ENCODE measurements at places on chromosomes 7 and 10.

GRCh38 chr10:62352356-62352970 is 21.7 kb upstream of the ZNF365 start:
- peak; percentile 33 for DNase-seq

- no peak for DNase-seq
Measured at GRCh38 chr7:74284781-74285259, 4.4 kb upstream of the CLIP2 start.

DNA sequence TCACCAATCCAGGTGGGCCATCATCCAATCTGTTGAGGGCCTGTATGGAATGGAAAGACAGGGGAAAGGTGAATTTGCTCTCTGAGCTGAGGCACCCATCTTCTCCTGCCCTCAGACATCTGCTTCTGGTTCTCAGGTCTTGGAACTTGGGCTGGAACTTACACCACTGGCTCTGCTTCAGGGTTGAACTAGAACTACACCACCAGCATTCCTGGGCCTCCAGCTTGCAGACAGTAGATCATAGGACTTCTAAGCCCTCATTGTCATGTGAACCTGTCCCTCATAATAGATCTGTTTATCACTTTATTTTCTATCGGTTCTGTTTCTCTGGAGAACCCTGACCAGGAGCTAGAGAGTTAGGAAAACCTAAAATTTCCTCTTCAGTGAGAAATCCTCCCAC is 233.5 kb downstream of the CREB5 start:
- DNase-seq, result no peak

GRCh38 chr10:58254644-58255043 is 13.1 kb downstream of the IPMK start:
- DNase-seq, result no peak

DNA sequence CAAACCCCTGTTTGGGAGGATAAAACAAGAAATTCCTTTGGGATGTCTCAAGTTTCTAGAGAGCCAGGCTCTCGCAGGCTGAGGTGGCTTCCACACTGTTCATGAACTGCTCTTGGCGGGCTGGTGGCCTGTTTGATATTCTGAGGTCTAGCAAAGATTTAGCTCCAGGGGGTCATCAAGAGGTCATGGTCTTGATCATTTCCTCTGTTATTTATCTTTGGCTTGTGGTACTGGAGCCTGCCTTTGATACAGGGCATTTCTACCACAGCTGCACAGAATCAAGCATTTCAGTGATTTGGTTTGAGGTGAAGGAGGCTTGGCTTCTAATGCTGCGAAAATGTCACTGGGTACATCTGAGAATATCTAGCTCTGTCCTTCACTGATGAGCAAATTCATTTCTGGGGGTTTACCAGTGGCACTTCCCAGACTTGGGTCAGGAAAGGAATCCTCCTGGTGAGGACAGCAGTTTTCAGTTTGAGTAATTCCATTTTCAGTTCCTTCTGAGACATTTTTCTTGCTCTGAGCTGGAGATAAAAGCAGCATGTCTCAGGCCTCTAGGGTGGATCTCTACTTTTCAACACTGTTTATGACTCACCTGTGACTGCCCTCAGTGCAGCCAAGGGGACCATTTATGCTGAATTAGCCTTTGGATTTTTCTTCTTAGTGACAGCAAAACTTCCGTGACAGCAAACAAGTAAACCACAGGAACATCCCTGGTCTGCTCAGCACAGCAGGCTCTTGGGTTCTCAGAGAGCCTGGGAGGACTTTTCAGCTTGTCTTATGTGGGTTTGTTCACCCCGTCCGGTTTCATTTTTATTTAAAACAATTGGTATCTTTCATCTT is 312.0 kb downstream of the RNLS start:
- DNase-seq, result peak; percentile 5

GRCh38 chr10:101565936-101566332 is 22.1 kb downstream of the POLL start:
- no peak for DNase-seq

DNA sequence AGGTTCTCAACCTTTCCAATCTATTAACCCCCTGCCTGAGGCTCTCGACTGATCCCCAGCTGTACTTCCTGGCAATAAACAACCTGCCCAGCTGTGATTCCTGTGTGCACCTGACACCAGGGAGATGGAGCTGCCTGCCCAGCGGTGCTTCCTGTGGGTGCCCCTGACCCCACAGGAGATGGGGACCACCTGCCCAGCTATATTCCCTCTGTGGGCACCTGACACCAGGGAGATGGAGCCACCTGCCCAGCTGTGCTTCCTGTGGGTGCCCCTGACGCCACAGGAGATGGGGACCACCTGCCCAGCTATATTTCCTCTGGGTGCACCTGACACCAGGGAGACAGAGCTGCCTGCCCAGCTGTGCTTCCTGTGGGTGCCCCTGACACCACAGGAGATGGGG is 184.0 kb downstream of the DIP2C start:
- no peak for DNase-seq

DNA sequence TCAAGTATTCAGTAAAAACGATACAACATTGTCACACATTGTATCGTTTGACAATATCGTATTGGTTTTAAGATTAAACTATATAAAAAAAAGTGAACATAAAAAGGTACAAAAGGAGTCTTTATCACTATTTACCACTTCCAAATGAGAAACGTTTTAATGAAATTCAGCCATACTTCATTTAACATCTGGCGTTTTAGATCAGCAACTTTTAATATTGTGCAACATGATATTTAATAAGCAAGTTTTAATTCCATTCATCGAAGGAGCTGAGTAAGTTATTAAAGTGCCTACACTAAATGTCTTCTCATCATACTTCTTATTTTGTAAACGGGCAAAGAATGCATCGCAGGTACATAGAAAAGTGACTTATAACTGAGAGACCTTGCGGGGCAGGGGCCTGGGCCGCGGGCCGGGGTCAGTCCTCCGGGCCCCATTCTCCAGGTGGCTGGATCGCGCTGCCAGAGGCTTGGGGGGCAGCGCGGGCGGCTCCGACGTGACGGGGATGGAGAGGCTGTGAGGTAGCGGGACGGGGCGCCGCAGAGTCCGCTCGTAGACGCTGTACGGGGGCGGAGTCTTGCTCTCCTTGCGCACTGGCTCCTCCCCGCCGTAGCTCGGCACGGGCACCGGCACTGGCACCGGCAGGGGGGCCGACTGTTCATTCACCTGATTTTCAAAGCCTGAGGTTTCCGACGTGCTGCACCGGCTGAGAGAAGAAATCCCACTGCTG is 165.8 kb upstream of the IMMP2L start:
- no peak for DNase-seq

GRCh38 chr10:5977471-5978229 is at the start of gene IL15RA:
TSS of gene IL15RA (minus strand) at chr10:5977543. CDS start at chr10:5977492, 51 bp downstream.
- peak; percentile 92 for DNase-seq

GRCh38 chr10:77392851-77393250 is 244.8 kb downstream of the KCNMA1 start:
- DNase-seq, result no peak

DNA sequence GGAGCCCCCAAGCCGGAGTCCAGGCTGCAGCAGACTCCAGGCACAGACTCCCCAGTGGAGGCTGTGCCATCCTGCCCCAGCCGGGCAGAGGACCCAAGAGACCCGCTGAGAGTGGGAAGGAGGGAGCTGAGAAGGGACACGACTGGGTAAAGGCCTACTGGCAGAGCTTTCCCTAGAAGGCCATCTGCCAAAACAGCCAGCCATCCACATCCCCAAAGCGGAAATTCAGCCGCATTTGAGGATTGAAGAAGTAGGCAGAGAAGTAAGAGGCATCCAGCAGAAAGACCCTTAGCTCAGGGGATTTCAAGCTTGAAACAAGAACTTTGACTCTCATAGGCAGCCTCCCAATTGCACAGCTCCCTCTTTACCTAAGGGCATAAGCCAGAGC is 857 bp downstream of the CPXM2 start:
- no peak for DNase-seq

DNA sequence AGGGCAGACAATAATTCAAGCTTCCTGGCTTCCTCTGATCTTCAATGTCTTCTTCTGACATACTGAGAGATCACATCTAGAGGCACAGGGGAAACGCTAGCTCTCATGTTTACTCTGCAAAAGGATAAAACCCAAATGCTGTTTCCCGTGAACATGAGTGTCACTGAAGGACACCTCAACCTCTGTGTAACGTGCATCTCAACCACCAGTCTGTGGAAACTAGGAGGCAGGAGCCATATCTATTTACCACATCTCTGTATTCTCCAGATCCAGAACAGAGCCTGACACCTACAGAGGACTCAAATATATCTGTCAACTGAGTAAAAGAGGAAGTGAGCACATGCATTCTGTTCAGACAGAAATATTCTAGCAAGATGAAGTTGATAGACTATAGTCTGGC is 140.3 kb upstream of the TARP start:
- no peak for DNase-seq

GRCh38 chr7:134365341-134366054 is 48.8 kb upstream of the SLC35B4 start:
- DNase-seq, result no peak

GRCh38 chr10:60614363-60614762 is 163.9 kb upstream of the CDK1 start:
- no peak for DNase-seq

DNA sequence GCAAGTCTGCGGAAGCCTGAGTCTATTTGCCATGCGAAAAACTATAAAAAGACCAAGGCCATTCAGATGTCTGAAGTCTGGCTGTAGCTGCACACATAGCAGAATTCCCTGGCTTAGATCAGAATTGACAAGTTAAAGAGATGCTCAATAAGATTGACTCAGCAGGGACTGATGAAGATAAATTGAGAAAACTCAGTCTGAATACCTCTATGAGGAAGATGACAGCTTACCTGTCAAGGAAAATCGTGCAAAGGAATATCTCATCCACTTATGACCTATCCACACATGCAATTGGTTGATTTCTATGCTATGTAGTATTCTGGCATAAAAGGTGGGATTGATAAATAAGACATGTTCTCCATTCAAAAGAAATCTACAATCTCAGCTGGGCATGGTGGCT is 288.6 kb downstream of the BAMBI start:
- DNase-seq, result no peak

DNA sequence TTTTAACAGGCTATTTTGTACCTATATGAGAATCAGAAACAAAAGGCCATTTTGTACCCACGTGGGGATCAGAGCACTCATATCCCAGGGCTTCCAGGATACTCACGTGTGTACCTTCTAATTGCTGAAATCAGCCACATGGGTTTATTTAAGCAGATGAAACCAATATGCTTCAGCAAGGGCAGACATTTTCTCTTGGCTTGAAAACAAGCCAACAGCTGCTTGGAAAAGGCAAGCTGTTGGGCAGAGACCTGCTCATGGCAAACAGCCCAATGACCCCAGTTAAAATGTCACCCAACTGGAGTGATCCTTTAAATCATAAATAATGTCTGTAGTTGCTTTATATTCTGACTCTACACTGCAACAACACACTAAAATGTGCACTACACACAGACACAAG is 26.5 kb upstream of the TOMM7 start:
- no peak for DNase-seq

DNA sequence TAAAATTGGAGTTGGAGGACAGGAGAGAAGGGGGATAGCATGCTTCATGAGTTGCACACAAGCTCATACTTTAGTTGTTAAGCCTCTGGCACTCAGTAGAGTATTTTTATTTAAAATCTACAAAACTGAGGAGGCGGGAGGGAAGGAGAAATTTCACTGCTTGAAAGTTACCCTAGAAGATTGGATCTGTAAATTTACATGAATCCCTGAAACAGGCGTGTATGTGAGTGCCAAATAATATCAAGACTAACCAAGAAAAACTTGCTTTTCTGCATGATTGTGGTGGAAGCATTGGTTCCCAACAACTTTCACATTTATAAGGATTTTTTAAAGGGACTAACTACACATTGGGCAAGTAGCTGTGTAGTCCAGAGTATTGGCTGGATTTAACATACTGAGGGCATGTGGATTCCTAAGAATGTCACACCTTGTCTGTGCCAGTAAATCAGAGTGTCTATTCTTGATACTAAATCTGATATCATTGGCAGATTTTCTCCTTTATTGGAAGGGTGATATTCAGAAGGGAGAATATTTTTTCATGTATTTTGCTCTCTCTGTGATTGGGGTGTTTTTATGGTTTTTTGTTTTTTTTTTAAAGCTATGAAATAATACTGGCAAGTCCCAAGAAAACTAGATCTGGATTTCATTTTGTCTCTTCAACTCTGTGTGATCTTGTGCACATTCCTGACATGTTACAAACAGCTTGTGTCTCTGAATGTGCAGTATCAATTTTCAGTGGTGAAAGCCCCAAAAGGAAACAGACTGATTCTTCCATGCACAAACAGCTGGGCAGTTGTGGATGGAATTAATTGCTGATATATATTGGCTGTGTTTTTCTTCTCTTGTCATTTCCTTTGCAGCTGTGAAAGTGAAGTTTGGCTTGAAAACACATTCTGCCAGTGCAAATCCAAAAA is 67.2 kb downstream of the ADD3 start:
- no peak for DNase-seq

- DNase-seq, result no peak
Measured at GRCh38 chr10:71059054-71059818, 153.1 kb upstream of the UNC5B start.

DNA sequence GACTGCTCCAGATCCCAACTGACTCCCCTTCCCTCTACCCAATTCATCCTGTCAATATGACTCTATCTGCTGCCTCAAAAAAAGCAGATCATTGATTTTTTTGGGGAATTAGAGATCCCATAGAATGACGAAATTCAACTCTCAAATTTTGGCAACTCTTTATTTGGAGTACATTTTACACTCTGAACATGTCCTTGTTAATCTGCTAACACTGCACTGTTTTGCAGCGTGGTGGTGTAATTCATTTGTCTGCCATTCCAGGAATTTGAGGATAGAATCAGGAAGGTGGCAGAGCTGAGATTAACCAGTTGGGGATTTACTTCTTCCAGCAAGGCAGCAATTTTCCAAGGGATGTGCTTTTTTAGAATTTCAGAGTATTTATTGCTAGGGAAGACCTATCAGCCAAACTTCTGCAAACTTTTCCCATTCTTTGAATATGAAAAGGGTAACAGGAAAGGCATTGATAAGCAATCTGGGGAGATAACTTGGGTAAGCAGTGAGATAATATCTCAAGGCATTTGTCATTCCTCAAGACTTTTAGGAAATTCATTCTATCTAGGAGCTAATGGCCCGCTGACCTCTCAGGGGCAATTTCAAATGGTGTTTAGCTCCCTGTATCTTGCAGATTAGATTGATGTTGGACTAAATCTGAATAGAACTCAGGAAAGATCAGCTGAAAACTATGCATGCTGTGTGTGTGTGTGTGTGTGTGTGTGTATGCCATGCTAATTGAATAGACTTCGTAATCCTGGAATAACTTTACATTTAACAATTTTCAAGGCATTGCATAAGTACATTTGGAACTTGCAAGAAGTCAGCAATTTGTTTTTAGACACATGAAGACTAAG is 9.7 kb downstream of the BAMBI start:
- no peak for DNase-seq

DNA sequence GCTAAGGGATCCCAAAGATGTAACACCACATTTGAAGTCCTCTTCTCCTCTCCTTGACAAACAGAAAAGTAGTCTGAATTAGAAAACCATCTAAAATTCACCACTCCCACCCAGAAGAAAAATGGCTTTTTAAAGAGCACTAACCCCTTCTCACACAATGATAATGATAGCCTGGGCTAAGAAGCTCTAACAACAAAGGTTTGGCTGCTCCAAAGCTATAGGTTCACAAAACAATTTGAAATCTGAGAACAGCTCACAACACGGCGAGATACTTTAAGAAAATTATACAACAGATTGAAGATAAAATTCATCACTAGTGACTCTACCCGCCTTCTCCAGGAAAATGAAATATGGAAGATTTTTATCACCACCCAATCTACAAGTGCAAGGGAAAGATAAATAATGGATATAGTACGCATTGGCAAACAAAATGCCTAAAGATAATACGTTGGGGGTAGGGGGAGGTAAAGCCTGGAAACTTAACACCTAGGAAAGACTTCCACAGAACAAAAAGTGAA is 7.4 kb downstream of the ITGB1 start:
- DNase-seq, result no peak

Measured in stimulated activated CD4-positive, alpha-beta T cell treated with anti-CD3 and anti-CD28 coated beads, Interleukin-4, amount 100 ng/mL, for 1 hour (primary cell).